ENCODE measurements at places on chromosomes 12 and 14. TPM values are rescaled to one million over a fixed set of nuclear protein-coding genes. Genes with fewer than 3 reads are reported as not detected.

The TMEM52B gene
- total RNA-seq, result not detected

The GALNT16 gene
- 0.11 TPM for total RNA-seq

The MAPK1IP1L gene
- total RNA-seq, result 22.9 TPM

The GPR33 gene
- not detected for total RNA-seq

All from pulmonary artery endothelial cell (primary cell).